T-helper 22 cell (primary cell): ENCODE measurements at places on chromosomes 16 and 17.

GRCh38 chr17:47720754-47721533 is 12.1 kb upstream of the TBX21 start:
- DNase-seq, result peak; percentile 49

DNA sequence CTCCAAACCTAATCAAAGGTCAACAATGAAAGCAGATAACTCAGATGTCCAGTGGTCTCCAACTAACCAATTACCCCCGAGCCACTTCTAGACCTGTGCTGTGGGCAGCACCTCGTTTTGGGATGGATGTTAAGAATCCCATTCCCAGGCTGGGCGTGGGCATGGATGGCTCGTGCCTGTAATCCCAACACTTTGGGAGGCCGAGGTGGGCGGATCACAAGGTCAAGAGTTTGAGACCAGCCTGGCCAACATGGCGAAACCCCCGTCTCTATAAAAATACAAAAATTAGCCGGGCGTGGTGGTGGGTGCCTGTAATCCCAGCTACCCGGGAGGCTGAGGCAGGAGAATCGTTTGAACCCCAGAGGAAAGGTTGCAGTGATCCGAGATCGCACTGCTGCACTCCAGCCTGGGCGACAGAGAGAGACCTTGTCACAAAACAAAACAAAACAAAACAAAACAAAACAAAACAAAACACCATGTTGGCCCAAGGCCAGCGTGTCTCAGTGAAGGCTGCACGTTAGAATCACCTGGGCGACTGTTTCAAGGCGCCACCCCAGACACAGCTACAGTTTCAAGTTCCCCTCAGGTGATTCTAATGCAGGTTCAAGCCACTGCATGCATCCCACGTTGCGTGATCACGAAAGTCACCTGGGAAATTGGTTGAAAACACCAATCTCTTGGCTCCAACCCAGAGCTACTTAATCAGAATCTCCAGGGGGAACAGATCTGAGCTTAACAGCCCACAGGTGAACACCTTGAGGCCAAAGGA is 21.3 kb downstream of the COX4I1 start:
- no peak for DNase-seq

GRCh38 chr16:48087639-48088038 is 68.2 kb downstream of the ABCC12 start:
- no peak for DNase-seq

- DNase-seq, result no peak
Measured at GRCh38 chr17:58706351-58707140, 14.1 kb downstream of the RAD51C start.

DNA sequence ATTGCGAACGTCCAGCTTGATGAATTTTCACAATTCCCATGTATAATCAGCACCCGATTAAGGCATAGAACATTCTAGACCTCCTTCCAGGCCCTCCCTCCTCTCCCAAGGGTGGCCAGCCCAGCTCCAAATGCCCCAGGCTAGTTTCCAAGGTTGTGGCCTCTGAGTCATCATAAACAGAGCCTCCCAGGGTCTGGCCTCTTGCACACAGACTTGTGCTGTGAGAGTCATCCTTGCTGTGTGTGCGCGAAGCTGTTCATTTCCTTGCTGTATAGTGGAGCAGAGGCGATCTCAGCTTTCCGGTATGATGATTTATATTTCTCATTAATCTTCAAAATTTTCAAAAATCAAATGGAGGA is 20.5 kb upstream of the JPH3 start:
- no peak for DNase-seq

GRCh38 chr17:11589716-11590115 is 8.6 kb upstream of the DNAH9 start:
- DNase-seq, result no peak

DNA sequence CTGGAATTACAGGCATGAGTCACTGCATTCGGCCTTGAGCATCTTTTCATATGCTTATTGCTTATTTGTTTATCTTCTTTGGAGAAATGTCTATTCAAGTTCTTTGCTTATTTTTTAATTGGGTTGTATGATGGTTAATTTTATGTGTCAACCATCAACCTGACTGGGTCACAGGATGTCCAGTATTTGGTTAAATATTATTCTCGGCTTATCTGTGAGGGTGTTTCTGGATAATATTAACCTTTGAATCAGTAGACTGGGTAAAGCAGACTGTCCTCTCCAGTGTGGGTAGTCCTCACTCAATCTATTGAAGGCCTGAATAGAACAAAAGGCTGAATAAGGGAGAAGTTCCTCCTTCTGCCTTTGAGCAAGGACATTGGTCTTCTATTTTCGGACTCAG is 142.0 kb downstream of the SSH2 start:
- no peak for DNase-seq

DNA sequence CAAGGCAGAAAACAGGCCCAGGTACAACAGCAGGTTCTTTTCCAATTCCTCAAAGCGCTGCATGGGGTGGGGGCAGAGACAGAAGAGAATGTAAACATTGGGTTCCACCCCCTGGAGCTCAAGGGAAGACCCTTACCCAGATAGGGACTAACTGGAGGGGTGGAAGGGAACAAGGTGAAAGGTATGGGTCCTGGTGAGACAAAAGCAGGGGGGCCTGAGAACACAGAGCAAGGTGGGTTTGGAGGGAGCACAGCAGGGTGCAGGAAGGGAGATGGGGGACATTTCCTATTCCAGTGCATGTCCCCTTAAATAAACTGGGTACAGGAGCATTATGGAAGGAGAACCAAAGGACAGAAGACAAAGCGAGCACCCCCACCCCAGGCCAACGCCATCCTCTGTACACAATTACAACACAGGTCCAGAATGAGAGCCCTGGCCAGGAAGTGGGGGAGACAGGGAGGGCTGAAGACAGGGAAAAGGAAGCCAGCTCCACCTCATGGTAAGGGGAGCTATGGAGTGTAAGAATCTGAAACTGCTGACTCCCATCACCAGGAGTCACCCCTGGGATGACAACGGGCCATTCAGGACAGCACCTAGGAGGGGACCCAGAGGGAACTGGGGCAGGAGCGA is 2.1 kb upstream of the CD2BP2 start:
- DNase-seq, result no peak

DNA sequence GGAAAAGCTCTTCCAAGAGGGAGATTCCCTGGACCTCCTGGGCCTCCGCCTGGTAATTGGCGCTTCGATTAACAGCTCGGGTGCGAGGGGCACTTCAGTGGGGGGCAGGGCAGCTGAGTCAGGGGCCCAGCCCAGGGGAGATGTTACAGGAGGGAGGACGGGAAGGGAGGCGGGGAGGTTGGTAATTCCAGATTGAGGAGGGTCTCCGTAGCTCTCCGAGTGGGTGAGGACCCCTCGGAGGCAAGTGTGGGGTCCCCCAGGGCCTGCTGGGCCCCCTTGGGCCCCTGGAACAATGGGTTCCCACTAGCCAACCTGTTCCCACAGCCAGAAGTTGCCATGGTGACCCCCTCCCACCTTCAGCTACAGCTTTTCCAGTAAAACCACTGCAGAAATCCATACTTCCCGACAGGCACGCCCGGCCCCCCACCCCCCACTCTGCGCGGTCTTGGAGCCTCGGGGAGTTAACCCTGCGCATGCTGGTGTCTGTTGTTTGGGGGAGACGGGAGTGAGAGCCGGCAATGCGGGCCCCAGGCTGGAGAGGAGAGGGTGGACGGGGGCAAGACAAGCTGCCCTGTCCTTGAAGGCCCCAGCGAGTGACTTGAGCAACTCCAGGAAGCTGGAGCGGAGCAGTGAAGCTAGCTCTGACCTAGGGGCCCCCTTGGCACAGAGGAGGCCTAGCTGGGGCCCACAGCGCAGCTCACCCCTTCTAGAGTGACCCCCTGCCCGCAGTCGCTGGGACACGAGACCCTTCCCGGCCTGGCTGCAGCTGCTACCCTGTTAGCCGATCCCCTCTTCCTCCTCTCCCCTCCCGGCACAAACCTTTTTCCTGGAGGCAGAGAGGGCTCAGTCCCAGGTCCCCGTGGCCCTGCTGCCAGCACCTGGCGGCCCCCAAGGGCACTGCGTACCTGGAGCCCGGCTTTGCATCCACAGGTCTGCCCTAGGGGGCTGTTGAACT is 37.8 kb downstream of the TMEM235 start:
- no peak for DNase-seq

GRCh38 chr16:78759596-78759995 is 660.1 kb downstream of the WWOX start:
- no peak for DNase-seq

- DNase-seq, result no peak
Measured at GRCh38 chr17:58998871-58999270, 107.8 kb downstream of the TRIM37 start.

GRCh38 chr17:17494870-17495535 is 1.2 kb downstream of the RASD1 start:
- DNase-seq, result no peak

DNA sequence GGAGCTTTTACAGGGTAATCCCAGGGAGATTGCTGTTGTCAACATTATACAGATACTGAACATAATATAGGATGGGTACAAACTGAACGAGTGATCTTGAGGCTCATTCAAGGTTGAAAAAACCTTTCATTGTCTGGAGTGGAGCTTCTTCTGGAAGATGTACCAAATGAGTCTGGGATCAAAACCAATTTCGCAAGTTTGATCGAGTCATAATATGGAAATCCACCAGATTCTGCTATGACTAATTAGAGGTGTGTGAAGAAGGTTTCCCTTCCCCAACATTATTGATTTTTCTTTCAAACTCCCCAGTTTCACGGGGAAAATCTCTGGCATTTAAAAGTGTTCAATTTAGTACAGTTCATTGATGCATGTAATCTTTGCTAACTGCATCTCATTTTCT is 324.1 kb downstream of the ZFHX3 start:
- no peak for DNase-seq

DNA sequence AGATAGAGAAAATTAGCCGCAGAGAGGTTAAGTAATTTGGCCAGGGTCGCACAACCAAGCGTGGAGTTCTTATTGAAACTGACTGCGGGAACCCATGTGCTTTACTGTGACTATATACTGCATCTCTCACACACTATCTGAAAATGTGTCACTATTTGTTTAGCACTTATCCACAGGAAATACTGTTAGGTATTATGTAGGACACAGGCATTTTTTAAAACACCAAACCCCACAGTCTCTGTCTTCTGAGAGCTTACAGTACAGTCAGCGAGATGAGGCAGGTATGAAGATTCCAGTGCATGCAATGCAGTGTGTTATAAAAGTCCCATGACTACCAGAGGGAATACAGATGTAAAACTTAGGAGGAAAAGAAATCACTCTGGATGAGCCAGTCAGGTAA is 11.3 kb downstream of the RBL2 start:
- no peak for DNase-seq

GRCh38 chr17:29791336-29792080 is 138.5 kb downstream of the SSH2 start:
- no peak for DNase-seq

DNA sequence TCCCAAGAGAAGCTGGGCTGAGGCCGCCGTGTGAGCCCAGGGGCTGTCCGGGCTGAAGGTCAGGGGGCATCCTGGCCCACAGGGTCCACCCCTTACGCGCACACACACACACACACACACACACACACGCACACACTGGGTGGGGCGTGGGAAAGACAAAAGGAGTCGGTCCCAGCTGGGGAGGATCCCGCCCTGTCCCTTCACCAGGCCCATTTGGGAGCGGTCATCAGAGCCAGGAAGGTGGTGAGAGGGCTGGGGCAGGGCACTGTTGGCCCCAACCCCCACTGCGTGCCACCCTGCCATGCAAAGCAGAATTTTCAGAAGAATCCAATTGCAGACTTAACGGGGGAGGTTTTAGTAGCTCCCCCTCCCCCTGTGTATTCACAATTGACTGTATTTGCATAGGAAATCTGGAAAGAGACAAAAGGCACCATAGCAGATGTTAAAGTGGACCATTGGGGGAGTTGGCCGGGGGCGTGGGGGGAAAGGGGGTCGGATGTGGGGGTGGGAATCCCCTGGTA is 11.3 kb upstream of the CD300A start:
- no peak for DNase-seq

- no peak for DNase-seq
Measured at GRCh38 chr16:85857406-85857805, 41.6 kb upstream of the IRF8 start.

DNA sequence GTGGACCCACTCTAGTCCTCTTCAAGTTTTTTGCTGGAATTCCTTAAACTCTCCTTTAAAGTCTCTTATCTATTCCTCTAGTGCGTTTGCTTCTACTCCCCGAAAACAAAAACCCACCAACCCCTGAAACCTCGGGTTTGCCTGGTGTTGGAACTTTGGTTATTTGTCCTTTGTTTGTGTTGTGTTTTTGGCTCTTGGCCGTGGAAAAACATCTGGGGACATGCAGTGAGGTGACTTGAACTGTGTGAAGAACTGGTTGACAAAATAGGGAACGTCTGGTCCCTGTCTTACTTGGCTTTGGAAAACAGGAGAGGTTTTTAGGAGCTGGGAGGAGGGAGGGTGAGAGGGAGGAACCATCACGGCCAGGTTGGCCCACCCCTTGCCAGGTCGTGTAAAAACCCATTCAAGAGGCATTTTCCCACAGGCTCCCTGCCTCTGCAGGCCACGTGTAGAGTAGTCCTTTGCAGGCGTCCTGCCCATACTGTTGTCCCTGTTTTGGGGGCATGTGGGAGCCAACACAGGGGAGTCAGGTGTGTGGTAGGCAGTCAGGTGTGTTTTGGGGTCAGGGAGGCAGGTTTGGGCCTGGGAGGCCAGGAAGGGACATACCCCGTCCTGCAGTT is 169.3 kb downstream of the RAB11FIP4 start:
- no peak for DNase-seq

DNA sequence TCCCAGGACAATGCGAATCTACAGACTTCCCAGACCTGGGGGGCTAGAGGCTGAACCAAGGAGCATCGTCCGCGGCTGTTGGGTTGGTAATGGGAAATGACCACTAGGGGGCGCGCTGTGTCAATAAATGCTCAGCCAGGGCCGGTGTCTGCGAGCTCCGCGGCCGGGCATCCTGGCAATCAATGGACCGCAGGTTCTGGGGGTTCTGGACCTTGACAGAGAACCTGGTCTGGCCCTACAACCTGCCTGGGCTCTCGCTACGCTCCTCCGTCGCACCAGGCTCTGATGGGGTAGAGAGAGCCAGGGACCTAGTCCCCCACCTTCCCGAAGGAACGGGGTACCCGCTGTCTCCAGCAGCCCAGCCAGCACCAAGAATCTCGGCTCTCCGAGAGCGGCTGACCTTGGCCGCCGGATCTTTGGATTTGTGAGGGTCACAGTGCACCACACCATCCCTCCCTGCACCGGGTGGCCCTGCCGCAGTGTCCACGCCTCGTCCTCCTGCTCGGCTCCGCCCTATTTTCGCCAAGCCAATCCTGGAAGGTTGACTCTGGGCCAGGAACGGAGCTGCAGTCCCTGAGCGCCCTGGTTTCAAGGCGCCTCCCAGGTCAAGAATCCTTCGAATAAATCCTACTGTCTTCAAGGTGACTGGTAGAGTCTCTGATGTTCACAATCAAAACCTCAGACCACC is 20.4 kb upstream of the BEAN1 start:
- DNase-seq, result peak; percentile 55
